Activated CD8-positive, alpha-beta T cell treated with anti-CD3 and anti-CD28 coated beads for 36 hours (primary cell): ENCODE measurements at places on chromosomes 16 and 17. TPM values are rescaled to one million over a fixed set of nuclear protein-coding genes. Genes with fewer than 3 reads are reported as not detected.

Gene TMEM114
- not detected for total RNA-seq

GRCh38 chr16:67128417-67128816, 18.7 kb downstream of the PHAF1 start:
- peaks cover 32% of the 10 kb centered on the region for H3K36me3 ChIP-seq
- H3K4me3 ChIP-seq, result no peak overlapping the region
- H3K27me3 ChIP-seq, result no peaks in the 10 kb centered on the region
- H3K27ac ChIP-seq, result no peak overlapping the region

- H3K4me3 ChIP-seq, result no peak overlapping the region
- H3K27me3 ChIP-seq, result no peaks in the 10 kb centered on the region
- no peak for DNase-seq
Observed at GRCh38 chr17:29091606-29092289, 48.8 kb downstream of the PIPOX start.

DNA sequence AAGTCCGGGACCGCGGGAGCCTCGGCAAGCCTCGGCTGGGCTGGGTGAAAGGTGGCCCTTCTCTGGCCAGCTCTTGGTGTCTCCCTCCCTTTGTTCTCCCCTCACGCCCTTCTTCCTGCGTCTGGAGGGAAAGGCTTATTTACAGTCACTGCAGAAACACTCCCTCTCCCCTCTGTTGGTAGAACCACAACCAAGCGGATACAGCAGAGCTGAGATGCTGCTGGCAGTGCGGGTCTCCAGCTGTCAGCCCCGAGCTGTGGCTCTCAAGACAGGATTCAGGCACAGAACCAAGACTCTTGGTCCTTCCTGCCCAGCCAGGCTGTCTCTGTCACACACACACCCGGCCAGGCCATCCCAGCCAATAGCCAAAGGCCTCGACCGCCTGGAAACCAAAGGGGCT, 133.3 kb downstream of the ENGASE start:
- DNase-seq, result no peak
- no peak overlapping the region for H3K27ac ChIP-seq
- H3K4me1 ChIP-seq, result no peaks in the 10 kb centered on the region
- peaks cover 4% of the 10 kb centered on the region for H3K27me3 ChIP-seq

DNA sequence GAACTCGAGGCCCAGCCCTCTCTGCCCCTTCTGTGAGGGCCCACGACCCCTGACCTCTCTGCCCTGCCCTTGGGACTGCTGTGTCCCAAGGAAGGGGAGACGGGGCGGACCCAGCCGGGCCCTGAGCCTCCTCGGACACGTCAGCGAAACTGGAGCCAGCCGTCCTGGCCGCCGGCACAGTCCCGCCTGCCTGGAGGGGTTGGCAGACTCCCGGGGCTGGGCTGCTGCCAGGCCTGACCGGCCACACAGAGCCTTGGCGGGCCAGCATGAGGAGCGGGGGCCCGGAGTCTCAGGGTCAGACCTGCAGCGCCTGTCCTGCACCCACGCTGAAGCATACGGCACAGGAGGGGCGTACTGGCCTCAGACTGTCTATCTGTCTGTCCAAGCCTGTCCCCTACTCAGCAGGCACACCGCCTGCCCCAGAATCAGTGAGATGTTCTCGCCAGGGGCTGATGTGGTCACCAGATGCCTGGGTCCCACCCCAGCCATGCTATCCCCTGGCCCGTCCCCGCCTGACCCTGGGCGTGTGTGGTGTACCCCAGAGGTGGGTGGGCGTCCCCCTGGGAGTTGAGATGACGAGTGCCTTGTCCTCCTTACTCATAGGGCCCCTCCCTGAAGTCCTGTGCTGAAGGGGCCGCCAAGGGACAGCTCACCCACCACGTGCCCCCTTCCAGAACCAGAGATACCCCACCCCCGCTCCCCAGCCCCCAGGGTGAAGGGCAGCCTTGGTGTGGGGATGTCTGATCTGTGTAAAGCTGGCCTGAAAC, 4.7 kb downstream of the VASN start:
- no peaks in the 10 kb centered on the region for H3K27me3 ChIP-seq
- no peaks in the 10 kb centered on the region for H3K36me3 ChIP-seq
- H3K4me1 ChIP-seq, result peaks cover 9% of the 10 kb centered on the region
- no peak overlapping the region for H3K4me3 ChIP-seq
- no peak for DNase-seq
- H3K27ac ChIP-seq, result no peak overlapping the region

GRCh38 chr17:45783593-45784292, 377 bp upstream of the CRHR1 start:
- peaks cover 2% of the 10 kb centered on the region for H3K4me1 ChIP-seq
- no peak overlapping the region for H3K27ac ChIP-seq
- H3K36me3 ChIP-seq, result no peaks in the 10 kb centered on the region
- DNase-seq, result peak; percentile 16
- H3K4me3 ChIP-seq, result peak overlapping the region; percentile 63

Gene ZNF263
- 19.5 TPM for total RNA-seq
